Neuronal stem cell (in vitro differentiated cells): ENCODE measurements at places on chromosomes 11 and 22.

DNA sequence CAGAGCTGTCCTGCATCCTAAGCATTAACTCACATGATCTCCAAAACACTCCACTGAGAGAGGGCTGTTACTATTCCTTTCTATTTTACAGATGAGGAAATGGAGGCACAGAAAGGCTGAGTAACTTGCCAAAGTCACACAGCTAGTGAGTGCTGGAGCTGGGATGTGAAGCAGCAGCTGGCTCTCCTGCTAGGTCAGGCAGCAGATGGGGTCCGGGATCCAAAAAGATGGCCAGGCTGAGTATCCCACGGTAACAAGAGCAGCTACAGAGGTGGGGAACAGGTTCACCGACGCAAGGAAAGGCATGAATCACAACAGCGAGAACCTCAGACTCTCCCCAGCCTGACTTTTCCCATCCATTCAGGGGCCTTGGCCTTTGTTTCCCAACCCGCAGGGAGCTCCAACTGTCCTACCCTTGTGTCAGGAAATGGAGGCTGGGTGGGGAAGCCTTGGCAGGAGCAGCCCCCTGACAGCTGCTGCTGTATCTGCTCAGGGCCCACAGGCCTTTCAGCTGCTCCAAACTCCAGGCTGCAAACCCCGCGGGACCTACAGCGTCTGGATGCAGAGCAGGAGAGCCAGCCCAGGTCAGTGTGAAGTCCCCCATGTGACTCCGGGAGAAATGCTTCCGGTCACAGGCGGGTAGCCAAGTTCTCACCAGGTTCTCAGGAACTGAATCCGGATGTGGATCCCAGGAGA lies 29.5 kb downstream of the DKK3 start:
- DNase-seq = no peak

DNA sequence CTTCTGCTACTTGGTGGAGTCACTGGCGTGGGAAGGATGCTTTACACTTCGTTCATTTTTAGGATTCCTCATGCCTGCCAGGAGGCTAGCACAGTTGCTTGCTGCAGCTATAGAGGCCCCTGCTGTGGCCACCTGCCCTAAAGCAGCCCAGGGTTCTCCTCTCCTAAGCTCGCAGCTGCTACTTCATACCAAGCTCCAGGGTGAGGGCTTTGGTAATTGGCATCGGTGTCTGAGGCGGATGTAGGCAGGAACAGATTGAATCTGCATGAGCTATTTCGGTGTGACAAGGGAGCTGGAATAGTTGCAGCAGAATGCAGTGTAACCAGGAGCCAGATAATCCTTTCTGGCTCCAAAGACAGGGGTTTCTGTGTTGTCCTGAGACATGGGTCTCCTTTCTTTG lies 133.1 kb downstream of the MICAL2 start:
- no peak for DNase-seq

GRCh38 chr11:27209562-27210005 lies 153.4 kb downstream of the CCDC34 start:
- no peak for DNase-seq

DNA sequence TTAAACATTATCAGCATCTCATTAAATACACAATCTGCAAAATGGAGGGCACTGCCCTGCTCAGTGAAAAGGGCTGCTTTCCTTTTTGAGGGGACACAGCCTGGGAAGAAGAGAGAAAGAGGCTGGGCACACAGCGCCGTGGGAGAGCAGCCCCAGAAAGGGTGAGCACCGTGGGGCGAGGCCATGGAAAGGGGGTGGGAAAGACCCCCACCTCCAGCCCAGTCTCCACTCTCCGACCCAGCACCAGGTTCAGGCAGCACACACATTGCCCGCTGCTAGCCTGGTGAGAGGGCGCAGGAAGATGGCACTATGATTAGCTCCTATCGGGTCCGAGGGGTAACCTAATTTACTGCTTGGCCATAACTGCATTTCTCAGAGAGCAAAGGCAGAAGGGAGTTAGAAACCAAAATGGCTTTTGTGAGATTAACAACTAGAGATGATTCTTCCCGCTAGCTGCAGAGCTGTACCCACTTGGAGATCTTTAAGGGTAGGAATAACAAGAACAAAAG lies 104.0 kb upstream of the BID start:
- no peak for DNase-seq

DNA sequence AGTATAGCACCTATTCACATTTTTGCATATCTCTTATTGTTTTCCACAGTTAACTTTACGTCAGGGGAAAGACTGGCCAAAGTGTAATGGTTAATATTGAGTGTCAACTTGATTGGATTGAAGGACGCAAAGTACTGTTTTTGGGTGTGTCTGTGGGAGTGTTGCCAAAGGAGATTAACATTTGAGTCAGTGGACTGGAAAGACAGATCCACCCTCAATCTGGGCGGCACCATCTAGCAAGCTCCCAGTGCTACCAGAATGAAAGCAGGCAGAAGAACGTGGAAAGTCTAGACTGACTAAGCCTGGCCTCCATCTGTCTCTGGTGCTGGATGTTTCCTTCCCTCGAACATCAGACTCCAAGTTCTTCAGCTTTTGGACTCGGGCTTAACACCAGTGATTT lies 1900.7 kb upstream of the RAG2 start:
- DNase-seq = no peak

GRCh38 chr11:83818349-83818748 lies 532.2 kb upstream of the CCDC90B start:
- no peak for DNase-seq

DNA sequence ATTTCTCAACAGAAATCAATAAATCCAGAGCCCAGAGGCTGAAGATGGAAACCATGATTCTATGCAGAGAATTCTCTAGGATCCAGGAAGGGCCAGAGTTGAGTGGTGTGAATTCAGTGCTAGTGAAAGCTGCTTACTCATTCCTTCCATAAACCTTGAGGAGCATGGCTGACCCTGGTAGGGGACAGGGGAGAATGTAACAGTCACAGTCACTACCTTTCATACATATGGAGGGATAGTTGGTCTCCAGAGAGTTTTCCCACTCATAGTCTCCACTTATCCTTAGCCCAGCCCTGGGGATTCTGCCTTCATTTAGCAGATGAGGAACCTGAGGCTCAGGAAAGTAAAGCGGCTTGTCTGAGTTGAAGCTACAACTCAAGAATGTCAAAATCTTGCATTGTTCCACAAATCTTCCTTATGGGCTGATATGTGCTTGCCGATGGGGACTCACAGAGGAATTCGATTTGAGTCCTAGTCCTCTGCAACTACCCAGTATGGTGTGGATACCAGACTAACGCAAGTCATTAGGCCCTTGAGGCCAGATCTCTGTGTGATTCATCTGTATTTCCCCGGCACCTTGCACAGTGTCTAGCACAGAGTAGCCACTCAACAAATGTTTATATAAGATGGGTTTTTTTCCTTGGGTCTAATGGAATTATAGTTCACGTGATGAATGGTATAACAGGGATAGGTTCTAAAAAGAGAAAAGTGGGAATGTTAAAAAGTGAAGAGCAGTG lies 3.7 kb upstream of the ANAPC15 start:
- DNase-seq = no peak

DNA sequence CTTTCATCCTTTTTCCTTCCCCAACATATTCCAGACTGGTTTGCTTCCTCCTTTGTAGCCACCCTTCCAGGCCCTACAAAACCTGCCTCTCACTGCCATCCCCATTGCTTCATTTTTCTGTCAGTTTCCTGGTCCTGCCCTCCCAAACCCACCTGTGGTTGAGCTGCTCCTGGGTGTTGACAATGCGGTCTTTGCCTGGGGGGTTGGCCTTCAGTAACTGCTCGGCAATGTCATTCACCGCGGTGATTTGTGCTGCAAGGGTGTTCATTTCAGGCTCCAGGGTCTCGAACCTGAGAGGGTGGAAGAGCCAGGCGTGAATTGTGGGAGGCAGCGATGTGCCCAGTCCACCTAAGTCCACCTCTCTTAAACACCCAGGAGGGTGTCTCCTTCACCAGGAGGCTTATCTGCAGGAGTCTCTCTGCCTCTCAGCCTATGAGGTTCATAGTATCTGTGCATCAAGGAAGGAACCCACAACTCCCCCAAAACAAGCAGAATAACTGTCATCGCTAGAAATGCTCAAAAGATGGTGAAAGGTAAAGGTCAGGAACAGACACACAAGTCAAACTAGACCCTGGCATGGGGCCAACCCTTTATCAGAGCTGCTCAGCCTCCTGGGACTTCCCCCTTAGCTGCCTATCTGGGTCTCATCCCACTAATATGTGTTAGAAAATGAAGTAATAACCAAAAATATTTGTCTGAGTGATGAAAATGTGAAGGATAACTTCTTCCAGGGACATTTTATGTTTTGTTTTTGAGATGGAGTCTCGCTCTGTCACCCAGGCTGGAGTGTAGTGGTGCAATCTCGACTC lies 23.9 kb upstream of the RBM4B start:
- no peak for DNase-seq

DNA sequence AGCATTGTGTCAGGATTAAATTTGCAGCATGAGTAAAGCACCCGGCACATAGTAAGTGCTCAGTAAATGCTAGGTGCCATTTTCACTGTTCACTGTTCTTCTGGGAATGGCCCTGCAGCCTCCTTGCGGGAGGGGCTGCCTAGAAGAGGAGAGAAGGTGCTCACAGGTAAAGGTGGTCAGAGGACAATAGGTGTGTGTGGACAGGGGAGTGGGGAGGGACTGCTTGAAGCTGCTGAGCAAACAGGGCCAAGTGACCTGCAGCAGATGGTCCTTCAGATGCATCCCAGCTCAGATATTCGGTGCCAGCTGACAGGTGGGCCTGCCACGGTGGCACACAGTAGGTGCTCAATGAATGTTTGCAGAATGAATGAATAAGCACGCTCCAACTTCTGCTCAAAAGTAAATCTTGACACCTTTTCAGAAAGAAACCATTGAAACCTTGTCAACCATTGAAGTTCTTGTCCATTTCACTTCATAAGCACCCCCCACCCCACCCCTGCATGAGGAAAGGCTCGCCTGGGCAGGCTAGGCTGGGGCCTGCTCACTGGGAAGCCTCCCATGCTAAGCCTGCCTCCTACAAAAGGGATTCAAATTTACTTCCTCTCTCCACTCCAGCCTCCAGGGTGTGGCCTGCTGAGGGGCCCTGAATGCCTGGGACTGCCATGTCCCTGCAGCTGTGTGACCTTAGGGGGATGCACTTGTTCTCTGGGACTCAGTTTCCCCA lies 1.6 kb downstream of the KIAA0930 start:
- DNase-seq = no peak

GRCh38 chr22:29782061-29782845 lies 15.1 kb downstream of the UQCR10 start:
- no peak for DNase-seq

GRCh38 chr11:109963101-109963500 lies 130.1 kb upstream of the ZC3H12C start:
- no peak for DNase-seq

- DNase-seq = no peak
Measured at GRCh38 chr22:38776086-38776485, 17.9 kb downstream of the DNAL4 start.

DNA sequence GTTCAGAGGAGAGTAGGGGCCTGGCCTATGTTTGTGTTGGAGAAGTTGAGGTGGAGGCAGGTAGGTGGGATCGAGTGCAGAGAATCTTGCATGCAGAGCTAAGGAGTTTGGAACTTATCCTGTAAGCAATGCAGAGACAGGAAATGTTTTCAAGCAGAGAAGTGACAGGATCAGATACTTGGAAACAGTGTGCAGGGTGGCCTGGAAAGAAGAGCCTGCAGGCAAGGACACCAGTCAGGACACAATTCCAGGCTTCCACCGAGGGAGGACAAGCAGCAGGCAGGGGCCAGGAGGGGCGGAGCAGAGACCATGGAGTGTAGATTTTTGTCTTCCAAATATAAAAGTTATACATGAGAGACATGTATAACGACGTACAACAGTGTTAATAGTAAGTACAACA lies 26.9 kb upstream of the CECR2 start:
- no peak for DNase-seq

GRCh38 chr11:68127714-68128681 lies 6.8 kb upstream of the CHKA start:
- peak; percentile 78 for DNase-seq

DNA sequence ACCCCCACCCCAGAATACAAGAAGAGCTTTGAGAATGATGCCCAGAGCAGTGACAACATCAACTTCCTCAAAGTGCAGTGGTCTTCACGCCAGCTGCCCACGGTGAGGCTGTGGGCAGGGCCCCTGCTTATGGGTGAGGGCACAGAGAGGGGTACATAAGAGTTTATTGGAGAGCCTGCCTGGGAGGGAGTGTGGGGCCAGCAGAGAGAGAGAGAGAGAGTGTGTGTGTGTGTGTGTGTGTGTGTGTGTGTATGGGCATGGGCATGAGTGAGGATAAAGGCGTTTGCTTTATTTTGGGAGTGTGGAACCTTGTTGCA lies 9.5 kb downstream of the PHOX2A start:
- no peak for DNase-seq

- no peak for DNase-seq
Measured at GRCh38 chr11:132123854-132124835, 753.7 kb downstream of the NTM start.

DNA sequence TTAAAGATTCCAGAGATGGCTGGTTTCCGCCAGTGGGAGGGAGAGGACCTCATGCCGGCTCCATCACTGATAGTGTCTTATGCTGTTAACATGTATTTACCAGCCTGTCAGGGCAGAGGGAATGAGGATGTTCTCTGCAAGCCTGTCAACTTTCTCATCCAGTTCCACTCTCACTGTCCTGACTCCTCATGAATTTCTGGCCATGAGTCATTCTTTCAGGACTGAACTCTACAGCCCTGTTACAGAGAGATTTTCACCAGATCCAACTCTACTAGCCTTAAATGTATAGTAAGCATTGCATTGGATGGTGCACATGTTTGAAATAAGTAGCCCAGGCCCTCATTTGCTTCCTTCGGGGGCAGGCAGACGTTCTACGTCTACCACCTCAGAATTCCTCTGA lies 387.7 kb downstream of the TMEM135 start:
- no peak for DNase-seq

DNA sequence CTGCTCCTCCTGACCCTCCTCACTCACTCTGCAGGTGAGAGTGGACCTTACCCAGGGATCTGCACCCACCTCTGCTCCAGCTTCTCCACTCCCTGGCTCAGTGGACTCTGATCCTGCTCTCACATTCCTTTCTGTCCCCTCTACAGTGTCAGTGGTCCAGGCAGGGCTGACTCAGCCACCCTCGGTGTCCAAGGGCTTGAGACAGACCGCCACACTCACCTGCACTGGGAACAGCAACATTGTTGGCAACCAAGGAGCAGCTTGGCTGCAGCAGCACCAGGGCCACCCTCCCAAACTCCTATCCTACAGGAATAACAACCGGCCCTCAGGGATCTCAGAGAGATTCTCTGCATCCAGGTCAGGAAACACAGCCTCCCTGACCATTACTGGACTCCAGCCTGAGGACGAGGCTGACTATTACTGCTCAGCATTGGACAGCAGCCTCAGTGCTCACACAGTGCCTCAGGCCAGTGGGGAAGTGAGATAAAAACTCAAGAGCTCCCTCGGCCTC lies 29.7 kb upstream of the VPREB1 start:
- no peak for DNase-seq

- DNase-seq = no peak
Measured at GRCh38 chr22:27213294-27213693, 555.9 kb downstream of the MIAT start.
